ENCODE measurements at places on chromosomes 2 and 18.

DNA sequence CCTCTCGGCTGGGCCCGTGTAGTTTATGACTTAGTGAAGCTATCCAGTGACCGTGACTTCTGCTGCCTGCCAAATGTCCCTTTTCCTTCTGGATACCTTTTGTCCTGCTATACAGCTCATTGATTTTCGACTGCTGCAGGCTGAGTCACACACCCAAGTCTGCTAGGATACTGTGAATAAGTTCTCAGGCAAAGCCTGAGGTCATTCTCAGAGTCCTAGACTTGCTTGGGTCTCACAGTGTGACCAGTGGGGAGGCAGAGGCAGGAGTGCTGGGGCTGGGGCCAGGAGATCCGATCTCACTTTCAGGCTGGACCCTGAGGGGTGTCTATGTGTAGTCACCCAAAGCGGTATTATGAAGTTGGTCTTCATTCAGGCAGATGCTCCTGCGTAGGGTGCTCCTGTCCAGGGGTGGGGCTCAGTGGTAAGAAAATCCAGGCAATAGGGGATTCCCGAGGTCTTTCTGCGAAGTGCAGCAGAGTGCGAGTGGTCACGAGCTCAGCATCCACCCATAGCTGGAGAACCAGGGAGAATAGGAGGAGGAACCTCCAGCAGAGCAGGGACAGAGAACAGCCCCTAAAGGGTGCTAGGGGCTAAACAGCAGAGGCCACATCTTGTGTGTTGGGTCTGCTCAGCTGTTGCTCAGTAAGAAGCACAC, 268.6 kb upstream of the NCKAP5 start:
- no peak for DNase-seq

- no peak for DNase-seq
Observed at GRCh38 chr2:10668402-10669012, 21.3 kb downstream of the NOL10 start.

GRCh38 chr2:146701183-146701582, 1143.6 kb upstream of the ACVR2A start:
- no peak for DNase-seq

- no peak for DNase-seq
Observed at GRCh38 chr2:50748671-50749070, 283.3 kb downstream of the NRXN1 start.

DNA sequence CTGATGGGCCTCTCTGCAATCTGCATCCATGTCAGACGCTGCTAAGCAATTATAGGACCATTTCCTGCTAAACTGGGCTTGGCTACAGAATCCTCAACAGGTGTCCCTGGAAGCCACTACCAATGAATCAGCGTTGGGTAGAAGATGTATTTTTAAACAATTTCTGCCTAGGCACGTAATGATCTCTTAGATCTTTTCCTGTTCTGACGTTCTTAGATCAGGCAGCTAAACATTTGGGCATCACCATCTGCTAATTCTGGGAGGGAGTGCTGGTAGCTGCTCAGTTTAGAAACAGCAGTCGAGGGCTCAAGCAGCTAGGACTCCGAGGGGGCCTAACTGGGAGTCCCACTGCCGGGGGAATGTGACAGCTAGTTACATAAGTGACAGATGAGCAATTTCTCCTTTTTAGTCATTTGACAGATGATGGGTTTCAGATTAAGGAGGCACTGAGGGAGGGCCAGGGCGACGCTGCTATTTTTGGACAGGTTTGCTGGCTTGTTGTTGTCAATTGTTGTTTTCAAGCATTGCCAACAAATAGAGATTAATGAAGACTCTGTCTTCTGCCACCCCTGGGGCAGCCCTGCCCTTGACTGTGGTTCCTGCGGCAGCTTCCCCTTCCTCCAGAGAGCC, 92.7 kb downstream of the MRO start:
- no peak for DNase-seq

- DNase-seq = no peak
Observed at GRCh38 chr2:215717501-215718381, 281.9 kb upstream of the FN1 start.

GRCh38 chr2:187528042-187528441, 26.2 kb downstream of the TFPI start:
- DNase-seq = no peak

DNA sequence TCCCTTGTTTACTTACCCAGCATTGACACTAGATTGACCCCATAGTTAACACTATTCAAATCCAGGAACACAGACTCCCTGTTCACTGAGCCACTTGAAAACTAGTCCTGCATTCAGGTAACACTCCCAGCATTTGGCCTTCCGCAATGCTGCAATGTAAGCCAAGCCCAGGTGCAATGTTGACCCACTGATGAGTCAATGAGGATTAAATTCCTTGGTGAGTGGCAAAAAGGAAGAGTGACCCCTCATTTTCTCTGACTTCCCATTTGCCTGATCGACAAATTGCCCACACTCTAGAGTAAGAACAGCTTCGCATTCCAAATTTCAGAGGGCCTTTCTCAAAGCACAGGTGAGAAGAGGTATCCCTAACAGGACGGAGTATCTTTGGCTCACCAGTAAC, 251.9 kb downstream of the FBXO15 start:
- no peak for DNase-seq

GRCh38 chr2:215567504-215567903, 131.6 kb upstream of the FN1 start:
- DNase-seq = no peak

DNA sequence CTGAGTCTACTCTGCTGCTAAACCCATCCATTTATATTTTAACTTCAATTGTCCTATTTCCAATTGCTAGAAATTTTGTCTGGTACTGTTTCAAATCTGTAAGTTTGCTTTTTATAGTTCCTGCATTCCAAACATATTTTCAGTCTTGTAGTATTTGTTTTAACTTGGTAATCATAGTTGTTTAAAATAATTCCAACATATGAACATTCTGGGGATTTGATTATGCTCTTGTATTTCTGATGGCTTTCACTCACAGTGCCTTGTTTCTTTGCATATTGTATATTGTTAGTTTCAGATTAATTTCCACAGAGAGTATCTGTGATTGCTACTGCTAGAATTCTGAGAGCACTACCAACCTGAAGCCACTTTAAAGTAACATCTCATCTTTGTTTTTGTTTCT, 202.4 kb downstream of the ETAA1 start:
- no peak for DNase-seq
